Epithelial cell of proximal tubule (primary cell): ENCODE measurements at places on chromosomes 16 and 17.

- DNase-seq: no peak
Observed at GRCh38 chr17:27986805-27987684, 55.4 kb upstream of the NLK start.

DNA sequence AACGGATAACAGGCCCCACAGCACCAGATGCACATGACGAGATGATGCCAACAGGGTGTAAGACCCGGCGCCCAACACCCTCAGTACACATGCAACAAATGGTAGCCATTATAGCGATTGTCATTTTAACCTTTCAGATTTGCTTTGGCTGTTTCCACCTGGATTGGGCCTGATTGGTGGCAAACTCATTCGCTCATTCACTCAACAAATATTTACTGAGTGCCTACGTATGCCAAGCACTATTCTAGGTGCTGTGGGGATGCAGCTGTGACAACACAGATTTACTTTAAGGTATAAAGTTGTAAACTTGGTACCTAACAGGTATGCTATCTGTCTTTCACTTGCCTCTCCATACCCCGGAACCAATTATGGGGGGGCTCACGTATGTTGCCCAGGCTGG, 66.8 kb downstream of the SRCIN1 start:
- DNase-seq: no peak

- no peak for DNase-seq
Observed at GRCh38 chr17:2433696-2434095, 32.8 kb upstream of the MNT start.

- no peak for DNase-seq
Observed at GRCh38 chr16:47577029-47577428, 115.9 kb downstream of the PHKB start.

- DNase-seq: no peak
Observed at GRCh38 chr17:75077072-75077495, 10.7 kb upstream of the SLC16A5 start.

DNA sequence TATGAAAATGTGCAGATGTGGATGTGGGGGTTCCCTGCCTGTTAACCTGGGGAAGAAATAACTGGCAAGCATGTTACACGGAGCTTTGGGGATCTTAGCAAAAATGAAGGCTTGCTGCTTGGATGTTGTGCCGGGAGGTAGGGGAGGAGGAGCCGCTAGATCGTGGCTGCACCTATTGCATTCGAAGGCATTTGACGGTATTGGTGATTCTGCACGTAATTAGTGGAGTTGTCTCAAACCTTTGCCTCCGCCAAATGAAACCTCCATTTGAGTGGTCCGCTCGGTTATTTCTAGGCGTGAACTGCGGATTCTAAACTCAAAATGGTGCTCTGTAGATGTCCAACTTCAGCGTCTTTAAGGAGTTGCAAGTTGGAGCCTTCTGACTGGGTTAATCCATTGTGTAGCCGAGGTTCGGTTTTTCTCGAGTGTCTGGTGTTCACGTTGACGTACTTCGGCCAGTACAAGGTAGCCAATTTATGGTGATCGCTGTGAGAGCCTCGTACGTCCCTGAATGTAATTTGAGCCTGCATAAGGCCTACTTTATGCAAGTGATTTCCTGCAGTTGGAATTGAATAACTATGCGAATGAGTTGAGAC, 1.5 kb downstream of the TNRC6C start:
- no peak for DNase-seq

DNA sequence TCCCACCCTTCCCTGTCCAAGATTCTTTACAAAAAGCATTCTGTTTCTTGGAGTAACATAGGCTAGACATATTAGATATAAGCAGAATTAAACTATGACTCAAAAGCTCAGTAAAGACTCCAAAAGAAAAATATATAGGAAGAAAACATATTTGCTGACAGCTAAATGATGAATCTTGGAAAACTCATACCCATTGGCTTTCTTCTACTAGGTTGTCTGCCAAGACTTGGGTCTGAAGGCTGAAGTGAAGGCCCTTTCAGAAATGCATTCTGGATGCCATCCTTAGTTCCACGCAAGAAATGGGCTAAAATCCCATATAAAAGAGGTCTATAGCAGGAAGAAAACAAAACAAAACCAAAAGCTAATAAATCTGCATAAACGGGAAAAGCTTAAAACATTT, 15.1 kb downstream of the CEP20 start:
- DNase-seq: no peak

- no peak for DNase-seq
Observed at GRCh38 chr16:11094075-11094856, 149.9 kb downstream of the CLEC16A start.

DNA sequence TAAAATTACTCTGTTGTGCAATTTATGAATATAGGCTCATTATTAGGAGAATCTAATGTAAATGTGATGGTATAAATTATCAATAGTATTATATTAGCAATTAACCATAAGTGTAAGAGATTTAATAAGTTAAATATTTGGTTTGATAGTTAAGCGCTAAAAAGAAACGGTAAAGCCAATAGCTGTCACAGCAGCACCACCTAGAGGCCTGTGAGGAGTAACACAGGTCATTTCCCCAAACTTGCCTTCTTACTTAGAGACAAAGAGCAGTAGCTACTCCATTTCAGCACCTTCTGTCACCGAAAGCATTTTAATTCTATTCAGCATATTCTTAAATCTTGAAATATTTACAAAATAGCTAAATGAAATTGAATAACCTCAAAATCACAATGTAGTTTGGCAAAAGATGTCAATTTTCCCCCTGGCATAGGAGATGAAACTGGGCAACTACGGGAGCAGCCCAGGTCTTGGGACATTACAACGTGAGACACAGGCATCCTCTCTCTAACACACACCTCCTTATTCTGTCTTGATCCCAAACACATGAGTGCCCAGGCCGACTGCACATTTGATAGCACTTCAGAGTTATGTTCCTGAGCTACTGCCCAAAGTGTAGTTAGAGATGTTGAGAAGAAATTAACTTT, 14.3 kb upstream of the DYNLRB2 start:
- DNase-seq: no peak

DNA sequence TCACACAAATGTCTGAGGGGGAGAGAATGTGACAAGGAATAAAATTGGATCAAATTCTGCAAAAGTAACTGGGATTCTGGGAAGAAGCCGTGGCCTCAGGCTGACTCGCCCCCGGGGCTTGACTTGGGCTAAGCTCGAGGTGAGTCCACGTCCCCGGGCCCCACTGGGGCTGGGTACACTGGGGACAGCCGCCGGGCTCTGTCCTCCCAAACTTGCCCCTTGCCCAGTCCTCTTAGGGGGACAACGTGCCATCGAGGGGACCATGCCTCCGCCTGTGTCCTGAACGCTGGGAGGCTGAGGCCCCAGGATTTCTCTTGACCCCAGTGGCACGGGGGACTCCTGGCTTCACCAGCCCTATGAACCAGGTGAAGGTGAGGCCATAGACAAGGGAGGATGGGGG, 21.1 kb downstream of the DOC2B start:
- no peak for DNase-seq

GRCh38 chr16:76756951-76757350, 434.0 kb upstream of the MON1B start:
- DNase-seq: no peak

DNA sequence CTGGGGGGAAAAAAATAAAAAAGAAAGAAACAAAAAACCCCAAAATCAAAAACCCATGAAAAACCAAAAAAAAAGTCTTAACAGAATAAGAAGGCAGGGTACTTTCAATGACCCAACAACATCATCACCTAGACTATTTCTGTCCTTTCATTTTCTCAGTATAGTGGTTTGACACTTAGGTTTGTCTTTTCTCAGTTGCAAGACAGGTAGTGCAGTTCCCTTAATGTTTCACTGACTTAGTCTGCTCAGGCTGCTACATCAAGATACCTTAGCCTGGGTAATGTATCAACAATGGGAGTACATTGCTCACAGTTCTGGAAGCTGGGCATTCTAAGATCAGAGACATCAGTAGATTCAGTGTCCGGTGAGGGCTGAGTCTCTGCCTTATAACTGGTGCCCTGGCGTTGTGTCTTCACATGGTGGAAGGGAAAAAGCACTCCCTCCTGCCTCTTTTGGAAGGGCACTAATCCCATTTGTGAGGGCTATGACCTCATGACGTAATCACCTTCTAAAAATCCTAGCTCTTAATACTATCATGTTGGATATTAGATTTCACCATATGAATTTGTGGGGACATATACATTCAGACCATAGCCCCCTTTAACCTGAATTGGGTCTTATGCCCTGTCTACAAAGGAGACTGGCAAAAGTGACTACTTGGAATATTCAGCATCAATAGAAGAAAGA, 362.3 kb upstream of the RBFOX1 start:
- DNase-seq: no peak

- no peak for DNase-seq
Observed at GRCh38 chr17:71467719-71468118, 653.1 kb upstream of the SOX9 start.

DNA sequence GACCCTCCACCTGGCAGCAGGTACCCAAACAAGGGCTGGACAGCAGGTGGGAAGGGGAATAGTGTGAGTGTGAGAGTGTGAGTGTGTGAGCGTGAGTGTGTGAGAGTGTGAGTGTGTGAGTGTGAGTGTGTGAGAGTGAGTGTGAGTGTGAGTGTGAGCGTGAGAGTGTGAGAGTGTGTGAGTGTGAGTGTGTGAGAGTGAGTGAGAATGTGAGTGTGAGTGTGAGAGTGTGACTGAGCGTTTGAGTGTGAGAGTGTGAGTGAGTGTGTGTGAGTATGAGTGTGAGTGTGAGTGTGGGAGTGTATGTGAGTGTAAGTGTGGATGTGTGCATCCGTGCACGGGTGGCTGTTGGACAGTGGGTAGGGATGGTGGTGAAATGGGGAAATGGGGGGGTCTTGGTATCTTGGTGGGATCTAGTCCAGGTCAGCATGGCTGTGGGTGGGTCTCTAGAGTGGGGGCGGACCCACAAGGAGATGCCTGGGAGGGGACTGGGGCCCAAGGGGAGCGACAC, 408 bp downstream of the ADGRG1 start:
- no peak for DNase-seq

GRCh38 chr17:74599448-74599939, 7.4 kb upstream of the CD300LD start:
- no peak for DNase-seq

DNA sequence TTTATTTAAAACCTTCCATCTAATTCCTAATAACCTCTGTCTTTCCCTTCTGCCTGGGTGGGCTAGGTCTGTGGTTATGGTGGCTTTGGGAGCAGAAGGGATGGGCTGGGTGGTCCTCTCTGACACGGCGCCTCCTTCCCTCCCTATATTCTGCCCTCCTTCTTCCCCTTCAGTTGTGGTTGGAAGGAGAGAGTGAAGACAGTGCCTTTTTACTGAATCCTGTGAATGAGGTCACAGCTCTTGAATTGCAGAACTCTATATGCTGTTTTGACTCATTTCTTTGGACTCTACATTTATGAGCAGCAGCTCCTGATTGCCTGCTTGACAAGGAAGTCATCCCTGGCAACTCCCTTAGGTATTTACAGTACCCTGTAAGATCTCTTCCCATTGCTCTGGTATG, 256.0 kb upstream of the ELAC2 start:
- no peak for DNase-seq

DNA sequence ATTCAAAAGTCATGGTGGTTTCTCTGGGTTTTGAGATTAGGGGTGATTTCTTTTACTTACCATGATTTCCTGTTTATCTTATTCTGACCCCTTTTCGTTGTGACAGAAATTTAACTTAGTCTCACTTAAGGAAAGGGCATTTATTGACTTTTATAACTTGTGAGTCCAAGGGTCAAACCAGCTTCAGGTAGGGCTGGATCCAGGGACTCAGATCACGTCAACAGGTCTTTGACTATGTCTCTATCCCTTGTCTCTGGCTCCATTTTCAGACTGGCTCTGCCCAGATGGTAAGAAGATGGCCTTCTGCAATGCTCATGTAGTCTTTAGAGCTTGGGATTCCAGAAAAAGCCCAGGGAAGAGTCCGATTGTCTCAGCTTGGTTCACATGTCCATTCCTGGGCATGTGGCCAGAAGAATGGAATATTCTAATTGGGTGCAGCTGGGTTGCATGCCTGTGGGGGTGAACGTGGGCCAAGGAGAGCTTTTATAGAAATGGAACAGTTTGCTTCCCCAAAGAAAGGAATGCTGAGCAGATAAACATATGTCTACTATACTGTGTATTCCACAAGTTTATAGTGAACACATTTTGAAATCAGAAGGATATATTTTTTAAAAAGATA, 13.4 kb downstream of the USP43 start:
- no peak for DNase-seq

GRCh38 chr16:66961065-66961744, at the start of gene CES3:
TSS of gene CES3 (plus strand) at chr16:66961266. CDS start at chr16:66961308, 42 bp downstream.
- no peak for DNase-seq

DNA sequence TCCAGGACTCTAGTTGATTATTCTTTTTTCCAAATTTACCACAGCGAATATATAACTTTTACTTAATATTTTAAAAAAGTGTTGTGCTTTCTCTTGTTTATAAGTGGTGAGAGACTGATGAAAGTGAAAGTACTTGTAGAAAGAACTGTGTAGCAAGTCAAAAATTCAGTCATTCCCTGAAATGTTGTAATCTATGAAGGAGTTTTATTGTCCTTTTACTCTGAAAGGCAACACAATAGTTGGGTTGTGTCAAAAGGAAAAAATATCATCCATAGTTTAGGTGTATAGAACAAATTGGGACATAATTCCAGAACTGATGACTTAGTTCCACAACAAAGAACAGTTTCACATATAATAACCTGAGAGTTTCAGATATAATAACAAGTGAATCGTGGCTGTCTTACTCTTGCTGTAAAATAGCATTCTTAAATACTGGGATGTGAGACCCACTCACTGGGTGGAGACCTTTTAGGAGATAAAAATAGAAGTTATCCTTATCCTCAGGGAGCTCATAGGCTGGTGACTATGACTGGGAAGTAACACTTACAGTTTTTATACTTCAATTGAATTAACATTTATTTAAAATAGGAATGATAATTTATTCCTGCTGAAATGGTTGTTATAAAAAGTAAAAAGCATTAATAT, 20.6 kb downstream of the CYB5B start:
- DNase-seq: no peak

- DNase-seq: no peak
Observed at GRCh38 chr16:3866703-3867431, 13.6 kb downstream of the CREBBP start.

DNA sequence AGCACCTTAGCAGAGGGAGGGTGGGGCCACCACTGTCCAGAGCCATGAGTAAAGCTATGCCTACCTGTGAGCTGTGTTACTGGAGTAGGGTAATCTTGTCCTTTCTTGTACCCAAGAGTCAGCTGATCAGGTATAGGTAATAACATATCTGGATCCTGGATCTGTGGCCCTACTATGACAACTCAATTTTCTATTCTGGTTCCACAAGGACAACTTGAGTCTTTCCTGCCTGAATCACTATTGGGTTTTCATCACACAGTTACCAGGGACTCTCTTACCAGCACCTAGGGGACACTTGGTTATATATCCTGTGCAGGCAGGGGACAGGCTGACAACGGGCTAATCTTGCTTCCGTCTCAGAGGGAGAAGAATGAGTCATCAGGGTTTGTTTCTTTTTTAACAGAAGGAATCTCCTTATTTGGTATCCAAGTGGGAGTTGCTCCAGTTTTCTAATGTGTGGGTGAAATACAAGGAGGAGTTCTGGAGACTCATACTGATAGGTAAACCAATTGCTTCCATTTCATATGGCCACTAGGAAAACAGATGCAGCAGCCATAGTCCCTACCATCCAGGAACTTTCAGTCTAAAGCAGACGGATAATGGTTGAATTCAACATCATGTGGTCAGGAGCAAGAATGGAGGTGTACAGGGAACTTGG, 6.8 kb downstream of the ZNF267 start:
- peak; percentile 70 for DNase-seq

- no peak for DNase-seq
Observed at GRCh38 chr16:648071-648780, 939 bp upstream of the WDR90 start.

- no peak for DNase-seq
Observed at GRCh38 chr16:90032674-90033331, 13.5 kb upstream of the DBNDD1 start.
